ENCODE measurements at places on chromosomes 6 and 20.

DNA sequence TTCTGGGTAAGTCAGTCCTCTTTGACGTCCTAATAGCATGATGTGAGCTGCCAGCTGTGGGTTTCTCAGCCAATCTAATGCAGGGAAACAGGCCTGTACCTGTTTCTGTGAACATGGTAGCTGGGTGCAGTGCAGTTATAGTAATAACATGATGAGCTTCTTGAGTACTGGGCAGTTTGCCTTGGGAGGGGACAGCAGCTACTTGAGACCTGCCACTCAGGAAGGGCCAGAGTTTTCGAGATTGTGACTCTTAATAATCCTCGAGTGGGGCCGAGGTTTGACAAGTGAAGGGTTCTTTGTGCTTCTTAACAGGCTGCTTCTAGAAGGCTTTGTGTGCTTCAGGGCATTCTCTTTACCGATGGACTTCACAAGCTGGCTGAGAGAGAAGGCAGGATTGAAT, 180.1 kb downstream of the JARID2 start:
- no peak for DNase-seq

- no peak for DNase-seq
Observed at GRCh38 chr6:163857421-163857820, 442.9 kb downstream of the QKI start.

- DNase-seq = no peak
Observed at GRCh38 chr6:37372116-37372515, 18.3 kb downstream of the RNF8 start.

DNA sequence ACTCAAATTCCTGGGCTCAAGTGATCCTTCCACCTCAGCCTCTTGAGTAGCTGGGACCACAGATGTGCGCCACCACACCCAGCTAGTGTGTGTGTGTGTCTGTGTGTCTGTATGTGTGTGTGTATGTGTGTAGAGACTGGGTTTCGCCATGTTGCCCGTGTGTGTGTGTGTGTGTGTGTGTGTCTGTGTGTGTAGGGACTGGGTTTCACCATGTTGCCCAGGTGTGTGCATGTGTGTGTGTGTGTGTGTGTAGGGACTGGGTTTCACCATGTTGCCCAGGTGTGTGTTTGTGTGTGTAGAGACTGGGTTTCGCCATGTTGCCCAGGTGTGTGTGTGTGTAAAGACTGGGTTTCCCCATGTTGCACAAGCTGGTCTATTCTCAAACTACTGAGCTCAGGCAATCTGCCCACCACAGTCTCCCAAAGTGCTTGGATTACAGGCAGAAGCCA, 28.3 kb downstream of the CDK5RAP1 start:
- DNase-seq = no peak

GRCh38 chr6:132399376-132400074, 1.8 kb downstream of the MOXD1 start:
- no peak for DNase-seq

- no peak for DNase-seq
Observed at GRCh38 chr6:83192456-83192855, 609 bp downstream of the PGM3 start.

DNA sequence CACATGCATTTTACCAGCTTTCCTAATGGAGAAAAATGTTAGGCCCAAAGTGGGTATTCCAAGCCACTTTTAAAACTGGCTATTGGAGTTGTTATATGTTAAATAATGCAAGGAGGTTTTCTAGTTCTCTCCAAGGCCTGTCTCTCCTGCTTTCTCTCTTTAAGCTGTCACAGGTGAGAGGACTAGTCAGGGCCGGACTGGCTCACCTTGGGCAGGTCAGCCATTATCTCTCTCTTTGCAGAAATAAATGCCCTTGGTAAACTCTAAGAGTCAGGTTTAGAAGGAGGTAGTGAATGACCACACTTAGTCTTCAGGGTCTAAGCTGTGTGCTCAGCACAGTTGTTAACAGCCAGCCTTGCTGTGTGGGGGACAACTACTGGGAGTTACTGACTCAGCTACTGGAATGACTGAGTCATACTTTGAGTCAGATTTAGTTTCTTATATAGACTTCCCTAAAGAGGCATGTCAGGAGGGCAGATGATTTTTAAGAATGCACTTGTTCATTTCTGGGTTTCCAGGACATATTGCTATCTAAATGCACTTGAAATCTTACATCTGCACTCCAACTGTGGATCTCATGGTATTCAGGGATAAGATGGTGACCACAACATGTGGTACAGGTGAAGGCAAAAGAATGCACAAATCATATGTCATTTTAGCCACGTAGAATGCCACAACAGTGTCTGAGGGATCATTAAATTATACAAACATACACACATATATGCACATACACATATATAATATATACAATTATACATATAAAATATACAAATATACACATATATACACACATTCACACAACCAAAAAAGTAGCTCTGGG, 719.4 kb downstream of the EPM2A start:
- peak; percentile 37 for DNase-seq

- DNase-seq = no peak
Observed at GRCh38 chr20:10963717-10964266, 290.0 kb upstream of the JAG1 start.

GRCh38 chr6:107418118-107418517, 41.2 kb downstream of the PDSS2 start:
- DNase-seq = peak; percentile 14

DNA sequence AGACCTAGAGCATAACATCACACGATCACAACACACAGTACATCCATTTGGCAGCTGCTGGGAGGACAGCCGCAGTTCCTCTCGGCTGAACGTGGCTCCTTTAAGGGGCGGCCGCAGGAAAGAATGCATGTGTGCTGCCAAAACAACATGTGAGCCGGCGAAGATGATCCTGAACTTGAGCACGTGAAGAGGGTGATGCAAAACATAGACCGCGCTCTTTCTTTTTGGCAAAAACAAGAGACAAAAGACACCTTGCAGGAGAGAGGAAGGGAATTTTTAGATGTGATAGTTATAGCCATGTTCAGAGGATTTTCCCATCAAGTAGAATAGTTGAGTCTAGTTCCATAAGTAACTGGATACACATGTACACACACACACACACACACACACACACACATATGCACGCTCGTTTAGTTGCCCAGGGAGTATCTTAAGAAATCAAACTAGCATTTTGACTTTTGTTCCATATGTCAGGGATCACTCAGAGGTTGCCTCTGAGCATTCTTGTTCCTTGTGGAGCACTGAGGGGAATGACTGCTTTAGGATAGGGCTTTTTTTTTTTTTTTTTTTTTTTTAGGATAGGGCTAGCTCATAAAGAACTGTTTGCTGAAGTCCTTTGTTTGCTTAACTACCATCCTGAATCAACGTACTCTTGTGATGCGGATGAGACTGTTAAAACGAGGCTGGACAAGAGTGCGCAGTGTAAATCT, 21.7 kb upstream of the RANBP9 start:
- DNase-seq = no peak

GRCh38 chr6:20955131-20955530, 420.9 kb downstream of the CDKAL1 start:
- no peak for DNase-seq

DNA sequence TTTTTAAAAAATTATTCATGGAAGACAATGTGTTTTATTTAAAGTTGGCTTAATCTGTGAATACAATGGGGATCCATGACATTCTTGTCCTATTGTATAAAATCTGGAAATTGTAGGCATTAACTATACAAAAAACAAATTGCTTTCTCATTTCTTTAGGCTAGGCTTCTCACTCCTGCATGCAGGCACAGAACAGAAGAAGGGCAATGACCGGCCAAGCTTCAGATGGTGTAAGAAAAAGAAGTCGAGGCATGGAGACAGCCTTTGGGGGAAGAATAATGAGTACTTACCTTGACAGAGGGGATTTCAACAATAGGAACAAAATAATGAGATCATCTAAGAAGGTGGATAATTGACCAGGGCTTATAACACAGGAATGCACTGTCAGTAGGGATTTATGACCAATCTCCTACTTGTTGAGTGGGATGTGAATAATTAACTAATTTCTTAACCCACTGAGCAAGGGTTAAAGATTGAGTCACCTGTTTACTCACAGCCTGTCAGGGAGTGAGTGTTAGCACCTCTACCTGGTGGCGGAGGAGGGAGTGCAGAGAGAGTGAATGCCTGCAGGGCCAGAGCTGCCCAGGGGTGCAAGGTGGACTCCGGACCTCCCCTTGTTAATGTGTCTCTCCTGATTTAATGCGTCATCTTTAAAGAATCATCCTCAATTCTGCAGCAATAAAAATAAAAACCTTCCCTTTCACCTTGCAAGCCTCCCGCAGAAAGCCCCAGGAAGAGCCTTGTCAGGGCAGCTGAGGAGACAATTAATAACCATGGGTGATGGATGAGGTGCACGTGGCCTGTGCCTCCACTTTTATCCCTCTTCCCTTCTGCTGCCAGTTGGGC, 3.9 kb downstream of the SLC22A2 start:
- no peak for DNase-seq
